ENCODE measurements at places on chromosomes 6 and 20. TPM values are rescaled to one million over a fixed set of nuclear protein-coding genes. Genes with fewer than 3 reads are reported as not detected.

DNA sequence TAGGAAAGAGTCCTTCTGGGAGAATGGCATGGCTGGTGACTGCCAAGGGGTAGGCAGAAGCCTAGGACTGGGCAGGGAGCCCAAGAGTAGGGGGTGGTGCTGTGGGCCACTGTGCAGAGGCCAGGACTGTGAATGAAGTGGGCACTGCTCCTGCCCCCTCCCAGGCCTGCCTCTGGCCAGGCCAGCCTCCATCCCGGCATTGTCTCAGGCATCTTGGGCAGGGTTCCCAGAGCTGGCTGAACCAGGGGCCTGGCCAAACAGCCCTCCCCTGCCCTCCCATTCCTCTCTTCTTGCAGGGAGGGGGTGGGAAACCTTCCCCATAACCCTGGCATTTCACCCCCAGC lies 81.6 kb downstream of the MRPL14 start:
- no peak for DNase-seq

DNA sequence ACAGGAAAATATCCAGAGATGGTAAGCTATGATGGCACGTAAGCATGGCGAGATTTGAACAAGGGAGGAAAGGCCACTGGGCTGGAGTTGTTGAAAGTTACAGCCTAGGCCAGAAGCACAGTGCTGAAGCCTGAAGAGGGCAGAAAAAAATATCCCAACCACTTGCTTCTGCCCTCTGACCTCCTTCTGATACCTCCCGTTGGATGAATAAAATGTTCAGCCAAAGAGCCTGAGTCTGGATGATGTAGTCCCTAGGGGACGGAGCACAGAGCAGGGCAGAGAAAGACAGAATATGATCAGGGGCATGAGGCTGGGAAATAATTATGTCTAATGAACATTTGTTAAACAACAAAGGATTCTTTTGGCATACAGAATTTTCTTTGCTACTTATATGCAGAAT lies 19.7 kb downstream of the KLHL31 start:
- no peak for DNase-seq

- DNase-seq, result peak; percentile 0
Measured at GRCh38 chr6:92479831-92480230, 939.5 kb downstream of the EPHA7 start.

The STMND1 gene
- total RNA-seq, result not detected

- peak; percentile 2 for DNase-seq
Measured at GRCh38 chr6:138278326-138278725, 60.0 kb upstream of the PBOV1 start.

- no peak for DNase-seq
Measured at GRCh38 chr6:12037798-12038197, 25.7 kb downstream of the HIVEP1 start.

GRCh38 chr6:15810618-15811017 lies 147.8 kb upstream of the DTNBP1 start:
- no peak for DNase-seq

The PTPRK gene
- 80.8 TPM for total RNA-seq

GRCh38 chr6:139243536-139243935 lies 48.3 kb downstream of the TXLNB start:
- DNase-seq, result peak; percentile 60

- DNase-seq, result peak; percentile 63
Measured at GRCh38 chr6:169542491-169542890, 159.3 kb downstream of the WDR27 start.

DNA sequence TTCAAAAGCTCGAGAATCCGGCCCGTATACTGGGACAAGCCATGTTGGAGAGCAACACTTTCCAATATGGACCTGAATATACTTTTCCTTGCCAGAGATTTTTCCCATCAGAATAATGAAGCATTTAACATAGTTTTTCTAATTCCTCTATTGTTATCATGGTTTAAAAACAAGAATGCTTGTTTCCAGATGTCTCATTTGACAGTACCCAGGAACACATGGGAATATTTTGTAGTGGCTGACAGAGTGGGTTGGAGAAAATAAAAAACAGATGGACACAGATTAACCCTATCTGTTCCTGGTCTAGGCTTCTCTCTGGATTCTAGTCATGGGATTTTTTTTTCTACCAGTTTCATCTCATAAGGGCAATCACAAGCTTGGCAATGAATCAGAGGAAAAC lies 164.8 kb upstream of the CEP162 start:
- no peak for DNase-seq

- no peak for DNase-seq
Measured at GRCh38 chr6:158519761-158520160, 40.1 kb upstream of the TMEM181 start.

DNA sequence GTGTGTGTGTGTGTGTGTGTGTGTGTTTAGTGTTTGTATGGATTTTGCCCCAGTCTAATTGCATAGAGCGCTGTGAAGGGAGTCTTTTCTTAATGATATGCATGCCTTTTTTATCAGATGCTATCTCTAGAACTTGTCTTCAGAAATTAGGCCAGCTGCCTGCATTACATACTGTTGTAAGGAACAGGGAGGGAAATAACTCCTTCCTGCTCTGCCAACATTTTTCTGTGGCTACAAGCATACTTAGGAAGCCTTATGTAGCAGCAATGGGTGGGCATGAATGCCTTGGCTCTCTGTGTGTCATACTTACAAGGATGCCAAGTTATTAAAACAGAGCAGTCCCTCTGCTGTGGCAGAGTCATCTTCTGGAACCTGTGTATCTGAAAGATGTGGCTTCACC lies 8.0 kb upstream of the COL21A1 start:
- DNase-seq, result no peak

The MCM8 gene
- 13.9 TPM for total RNA-seq

DNA sequence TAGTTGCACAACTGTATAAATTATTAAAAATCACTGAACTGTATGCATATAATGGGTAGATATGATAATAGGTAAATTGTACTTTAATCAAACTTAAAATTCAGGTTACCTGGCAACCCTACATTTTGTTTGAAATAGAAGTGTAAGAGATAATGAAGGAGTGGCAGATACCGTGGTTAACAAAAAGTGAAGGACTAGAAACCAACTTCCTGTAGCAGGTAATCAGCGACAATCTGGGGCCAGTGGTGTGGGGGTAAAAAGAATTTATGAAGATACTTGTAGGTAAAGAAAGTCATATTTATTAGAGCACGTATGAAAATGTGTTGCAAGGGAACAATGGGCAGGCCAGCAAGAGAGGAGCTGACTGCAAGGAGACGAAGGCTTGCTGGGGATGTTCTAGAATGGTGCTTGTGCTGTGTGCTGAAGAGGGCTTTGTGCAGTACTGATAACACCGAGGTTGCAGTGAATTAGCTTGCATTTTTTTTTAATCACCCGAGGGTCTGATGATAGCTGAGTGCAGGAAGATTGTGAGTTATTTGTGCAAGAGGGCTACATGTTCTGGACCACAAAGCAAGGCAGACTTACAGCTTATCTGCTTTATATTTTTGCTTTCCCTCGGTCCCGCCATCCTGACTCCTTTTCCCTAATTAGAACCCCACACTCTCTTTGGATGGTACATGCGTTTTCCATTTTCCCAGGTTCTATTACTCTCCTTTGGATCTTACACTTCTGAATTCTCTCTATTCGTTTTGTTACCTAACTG lies 4.6 kb upstream of the ENPP1 start:
- DNase-seq, result no peak

The ARMH2 gene
- total RNA-seq, result not detected

The UQCC2 gene
- total RNA-seq, result 13.8 TPM

The SPEF1 gene
- under 0.01 TPM for total RNA-seq

The NR2E1 gene
- not detected for total RNA-seq

The TUBB2A gene
- total RNA-seq, result 182 TPM

DNA sequence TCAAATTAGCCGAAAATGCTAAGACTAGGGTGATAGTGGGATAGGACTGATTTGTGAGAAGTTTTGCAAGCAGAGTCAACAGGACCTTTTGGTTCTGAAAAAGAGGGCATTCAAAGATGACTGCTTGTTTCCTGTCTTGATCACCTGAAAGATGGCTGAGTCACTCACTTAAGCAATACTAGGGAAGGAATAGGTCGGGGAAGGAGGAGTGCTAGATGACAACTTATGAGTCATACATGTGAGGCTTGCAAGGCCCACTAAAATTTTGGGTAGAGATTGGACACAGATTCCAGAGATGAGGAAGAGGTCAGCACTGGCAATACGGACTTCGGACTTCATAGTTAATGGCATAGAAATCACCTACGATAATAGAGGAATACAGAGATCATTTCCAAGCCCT lies 89.2 kb downstream of the FAM83B start:
- DNase-seq, result peak; percentile 87

The HRH3 gene
- not detected for total RNA-seq

- DNase-seq, result no peak
Measured at GRCh38 chr6:160999516-160999915, 7.9 kb downstream of the MAP3K4 start.

GRCh38 chr6:109239160-109239559 lies 143.1 kb downstream of the CD164 start:
- DNase-seq, result no peak
